ENCODE measurements at places on chromosomes 12 and 14.

DNA sequence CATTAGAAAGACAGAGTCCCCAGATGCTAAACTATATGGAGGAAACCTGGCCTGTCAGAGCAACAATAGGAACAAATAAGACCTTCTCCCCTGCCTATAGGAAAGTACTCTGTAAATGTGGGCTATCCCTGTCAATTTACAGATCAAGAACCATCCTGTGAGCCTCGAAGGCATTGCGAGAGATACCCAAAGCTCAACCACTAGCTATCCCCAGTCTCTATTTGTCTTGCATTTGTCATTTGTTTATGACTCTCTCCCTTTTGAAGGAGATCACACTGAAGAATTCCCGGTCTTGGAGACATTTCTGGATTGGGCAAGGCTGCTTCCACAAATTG lies 42.7 kb upstream of the DHRS4 start:
- no peak for DNase-seq

GRCh38 chr12:32302218-32303173 lies 96.9 kb upstream of the FGD4 start:
- no peak for DNase-seq

DNA sequence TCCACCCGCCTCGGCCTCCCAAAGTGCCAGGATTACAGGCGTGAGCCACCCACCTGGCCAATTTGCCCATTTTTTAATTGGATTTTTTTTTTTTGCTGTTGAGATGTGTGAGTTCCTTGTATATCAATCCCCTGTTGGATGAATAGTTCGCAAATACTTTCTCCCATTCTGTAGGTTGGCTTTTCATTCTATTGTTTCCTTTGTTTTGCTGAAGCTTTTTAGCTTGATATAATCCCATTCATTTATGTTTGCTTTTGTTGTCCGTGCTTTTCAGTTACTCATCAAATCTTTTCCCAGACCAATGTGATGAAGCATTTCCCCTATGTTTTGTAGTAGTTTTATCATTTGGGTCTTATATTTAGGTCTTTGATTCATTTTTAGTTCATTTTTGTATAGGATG lies 36.4 kb downstream of the TRAF3 start:
- no peak for DNase-seq

GRCh38 chr14:88242446-88242845 lies 80.6 kb downstream of the KCNK10 start:
- no peak for DNase-seq

GRCh38 chr12:110157539-110157938 lies 33.4 kb downstream of the IFT81 start:
- DNase-seq: no peak

DNA sequence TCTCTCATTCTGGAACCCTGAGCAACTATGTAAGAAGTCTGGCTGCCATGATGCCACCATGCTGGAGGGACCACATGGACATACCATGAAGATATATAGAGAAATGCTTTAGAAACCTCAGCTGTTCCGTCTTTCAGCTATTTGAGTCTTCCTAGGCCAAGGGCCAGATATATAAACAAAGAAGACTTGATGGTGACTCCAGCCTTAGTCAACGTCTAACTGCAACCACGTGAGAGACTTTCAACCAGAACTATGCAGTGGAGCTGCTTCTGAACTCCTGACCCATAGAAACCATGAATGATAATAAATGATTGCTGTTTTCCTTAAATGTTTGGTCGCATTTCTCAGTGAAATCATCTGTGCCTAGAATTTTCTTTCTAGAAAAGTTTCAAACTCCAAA lies 20.0 kb upstream of the KITLG start:
- no peak for DNase-seq

DNA sequence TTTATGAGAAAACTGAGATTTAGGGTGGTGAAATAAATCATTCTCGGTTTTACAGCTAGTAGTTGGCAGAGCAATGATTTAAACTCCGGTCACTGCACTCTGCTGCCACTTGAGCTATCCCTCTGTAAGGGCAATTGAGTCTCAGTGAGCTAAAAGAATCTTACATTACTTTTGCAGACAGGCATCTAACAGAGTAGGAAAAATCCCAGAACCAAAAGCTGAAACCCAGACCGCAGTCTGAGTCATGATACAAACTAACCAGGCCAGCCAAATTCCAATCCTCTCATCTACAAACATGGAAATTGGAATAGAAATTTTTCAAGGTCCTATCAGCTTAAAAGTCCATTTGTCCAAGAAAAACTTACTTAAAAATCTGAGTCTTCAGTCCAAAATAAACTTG lies 73.7 kb downstream of the ANKS1B start:
- DNase-seq: no peak

GRCh38 chr14:100155049-100155621 lies 4.3 kb downstream of the DEGS2 start:
- DNase-seq: peak; percentile 60

GRCh38 chr12:45613296-45613695 lies 116.2 kb upstream of the ARID2 start:
- DNase-seq: no peak

GRCh38 chr12:118830296-118830695 lies 151.0 kb upstream of the SRRM4 start:
- no peak for DNase-seq

GRCh38 chr12:110370732-110371231 lies 32.7 kb downstream of the ANAPC7 start:
- no peak for DNase-seq

DNA sequence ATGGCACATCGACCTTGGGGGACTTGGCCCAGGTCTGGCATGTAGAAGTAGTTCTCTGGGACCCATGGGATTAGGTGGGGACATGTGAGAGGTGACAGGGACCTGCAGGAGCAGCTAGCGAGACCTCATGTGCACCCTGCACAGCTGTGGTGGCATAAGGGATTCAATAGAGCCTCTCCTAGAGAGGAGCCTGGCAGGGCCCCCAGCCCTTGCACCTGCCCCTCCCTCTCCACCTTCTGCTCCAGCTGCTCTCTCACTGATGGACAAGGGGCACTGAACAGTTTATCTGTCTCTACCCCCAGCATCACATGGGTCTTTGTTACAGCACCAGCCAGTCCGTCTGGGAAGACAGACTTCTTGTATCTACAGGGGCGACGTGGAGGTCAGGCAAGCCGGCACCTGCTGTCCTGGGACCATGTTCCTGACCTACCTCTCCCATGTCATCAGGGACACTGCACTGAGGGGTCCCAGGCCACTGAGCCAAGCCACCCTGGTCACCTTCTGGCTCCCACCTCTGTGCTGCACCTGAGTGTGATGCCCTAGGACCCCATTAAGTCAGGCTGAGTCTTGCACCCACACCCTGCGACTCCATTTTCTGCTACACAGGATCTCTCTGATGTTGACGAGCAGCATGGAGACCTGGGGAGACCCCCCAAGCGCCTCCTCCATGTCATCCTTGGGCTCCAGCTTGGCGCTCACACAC lies 32.6 kb downstream of the DDX11 start:
- DNase-seq: no peak

GRCh38 chr12:111406474-111407376 lies 1.0 kb downstream of the SH2B3 start:
- DNase-seq: peak; percentile 55

DNA sequence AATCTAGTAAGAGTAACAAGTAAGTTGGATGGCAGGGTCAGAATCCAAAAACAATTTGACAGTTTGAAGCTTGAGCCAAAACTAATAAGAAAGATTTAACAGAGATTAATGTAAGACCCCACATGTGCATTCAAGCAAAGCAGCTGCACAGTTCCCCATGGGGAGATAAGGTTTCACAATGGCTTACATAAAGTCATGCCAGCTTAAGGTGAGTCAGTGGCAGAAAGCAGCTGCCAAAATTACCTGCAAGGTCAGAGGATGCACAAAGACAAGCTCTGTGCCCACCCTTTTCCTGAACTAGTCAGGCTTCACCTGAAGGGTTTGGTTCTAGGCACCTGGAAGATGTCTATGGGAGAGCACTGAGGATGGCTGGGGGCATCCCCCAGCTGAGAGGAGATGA lies 36.6 kb upstream of the KRT77 start:
- no peak for DNase-seq

- DNase-seq: no peak
Measured at GRCh38 chr12:129328235-129328634, 475.0 kb downstream of the GLT1D1 start.

- DNase-seq: no peak
Measured at GRCh38 chr12:65881965-65882413, 57.7 kb downstream of the HMGA2 start.

DNA sequence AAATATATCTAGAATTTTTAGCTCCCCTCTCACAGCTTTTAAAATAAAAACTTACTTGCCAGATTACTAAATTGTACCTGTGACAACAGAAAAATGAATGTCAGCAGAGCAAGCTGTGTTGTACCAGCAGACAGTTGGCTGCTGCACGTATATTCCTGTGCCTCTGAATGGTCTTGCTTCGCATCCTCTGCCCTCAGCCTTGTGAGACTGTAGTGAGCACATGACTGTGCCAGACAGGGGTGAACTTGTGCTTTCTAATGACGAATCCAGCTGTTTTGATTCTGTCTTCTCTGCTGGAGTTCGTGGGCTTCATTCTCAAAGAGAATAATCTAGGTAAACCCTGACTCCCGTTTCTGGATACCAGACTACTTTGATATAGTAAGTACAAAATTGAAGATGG lies 58.3 kb upstream of the FRMD6 start:
- no peak for DNase-seq

DNA sequence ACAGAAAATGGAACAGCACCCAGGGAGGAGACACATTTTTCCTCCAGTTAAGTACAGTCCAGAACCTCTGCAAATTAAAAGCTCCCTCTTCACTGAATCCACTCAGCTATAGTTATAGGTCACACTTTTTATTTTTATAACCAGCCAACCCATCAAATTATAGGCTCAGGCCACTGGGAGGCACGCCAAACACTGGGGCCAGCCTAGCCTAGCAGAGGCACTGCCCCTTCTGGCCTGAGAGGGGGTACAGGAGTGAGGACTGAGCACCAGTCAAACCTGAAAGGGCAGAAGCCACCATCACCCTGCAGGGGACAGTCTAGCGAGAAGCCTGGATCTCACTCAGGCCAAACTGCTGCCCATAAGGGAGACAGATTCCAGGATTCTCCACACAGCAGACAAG lies 19.3 kb downstream of the FMNL3 start:
- no peak for DNase-seq

DNA sequence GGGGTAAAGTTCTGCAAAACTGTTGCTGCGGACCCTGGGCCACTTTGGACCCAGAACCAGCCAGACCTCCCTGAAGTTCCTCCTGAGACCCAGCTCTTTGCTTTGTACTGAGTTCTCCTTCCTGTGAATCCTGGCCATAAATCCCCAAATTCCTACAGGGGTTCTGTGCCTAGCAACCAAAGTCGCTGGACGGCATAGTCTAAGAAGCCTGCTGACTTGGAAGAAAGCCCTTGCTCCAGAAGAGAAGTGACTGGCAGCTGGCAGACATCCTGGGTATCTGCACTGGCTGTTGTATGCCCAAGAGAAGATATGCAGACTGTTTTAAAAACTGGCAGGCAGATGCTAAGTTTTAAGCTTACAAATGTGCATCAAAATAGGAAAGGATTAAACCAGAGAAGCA lies 99.9 kb upstream of the SLC24A4 start:
- no peak for DNase-seq

- DNase-seq: no peak
Measured at GRCh38 chr12:13326076-13326475, 129.6 kb downstream of the EMP1 start.

DNA sequence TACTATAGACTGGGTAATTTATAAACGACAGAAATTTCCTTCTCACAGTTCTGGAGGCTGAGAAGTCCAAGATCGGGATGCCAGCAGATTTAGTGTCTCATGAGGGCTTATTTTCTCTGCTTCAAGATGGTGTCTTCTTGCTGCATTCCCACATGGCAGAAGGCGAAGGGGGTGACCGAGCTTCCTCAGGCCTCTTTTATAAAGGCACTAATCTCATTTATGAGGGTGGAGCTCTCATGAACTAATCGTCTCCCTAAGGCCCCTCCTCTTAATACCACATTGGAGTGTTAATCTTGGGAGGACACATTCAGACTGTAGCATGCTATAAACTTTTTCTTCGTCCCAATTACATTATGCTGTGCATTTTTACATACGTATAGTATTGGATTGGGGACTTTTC lies 200.4 kb upstream of the ARHGAP5 start:
- no peak for DNase-seq

DNA sequence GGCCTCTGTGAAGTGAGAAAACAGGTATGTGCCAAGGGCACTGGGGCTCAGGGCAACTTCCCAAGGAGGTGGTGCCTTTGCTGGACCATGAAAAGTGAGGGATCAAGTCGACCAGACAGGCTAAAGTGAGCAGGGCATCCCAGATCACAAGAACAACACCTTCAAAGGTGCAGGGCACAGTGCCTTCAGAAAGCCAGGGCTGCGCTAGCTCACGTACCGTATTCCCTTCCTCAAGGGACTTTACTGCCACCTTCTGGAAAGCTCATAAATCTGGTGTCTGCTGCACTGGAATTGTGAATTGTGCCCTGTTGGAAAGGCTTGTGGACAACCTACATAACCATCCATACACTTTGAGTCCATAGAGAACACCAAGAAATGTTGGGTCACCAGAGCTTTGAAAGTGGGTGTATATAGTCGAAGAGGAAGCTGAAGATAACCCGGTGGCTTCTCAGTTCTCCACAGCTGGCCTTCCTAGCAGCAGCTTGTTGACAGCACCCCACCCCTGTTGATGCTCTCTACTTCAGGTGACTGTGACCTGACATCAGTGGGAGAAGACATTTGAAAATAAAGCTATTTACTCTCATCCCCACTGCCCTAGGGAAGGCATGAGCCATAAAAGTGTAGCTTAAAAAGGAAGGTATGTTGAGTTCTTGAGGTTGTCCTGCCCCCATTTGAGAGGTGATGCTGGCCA lies 24.5 kb downstream of the FIGNL2 start:
- peak; percentile 13 for DNase-seq

GRCh38 chr12:51972849-51973273 lies 21.4 kb downstream of the ACVR1B start:
- DNase-seq: no peak

GRCh38 chr12:100481021-100481420 lies 7.4 kb downstream of the NR1H4 start:
- DNase-seq: no peak

- DNase-seq: no peak
Measured at GRCh38 chr12:111925171-111925570, 83.1 kb downstream of the MAPKAPK5 start.

- no peak for DNase-seq
Measured at GRCh38 chr12:98431089-98431488, 84.3 kb upstream of the TMPO start.
